NCI-H460 (cell line): ENCODE measurements at places on chromosomes 2 and 18. TPM values are rescaled to one million over a fixed set of nuclear protein-coding genes. Genes with fewer than 3 reads are reported as not detected.
A peak's percentile ranks its signal among the peaks of the same experiment; 100 is the strongest.

The CNOT9 gene
- total RNA-seq = 78.5 and 85.3 TPM in 2 replicates

The FBXO11 gene
- total RNA-seq = 24.1 and 28.1 TPM in 2 replicates

The SULT1C3 gene
- not detected in 2 replicates for total RNA-seq

The ABCB11 gene
- total RNA-seq = not detected in 2 replicates

The VAMP5 gene
- 0.25 TPM in 1 of 2 replicates, not detected in the other for total RNA-seq

The DTNB gene
- total RNA-seq = 10.4 and 10.7 TPM in 2 replicates

The NAT8 gene
- not detected in 2 replicates for total RNA-seq

DNA sequence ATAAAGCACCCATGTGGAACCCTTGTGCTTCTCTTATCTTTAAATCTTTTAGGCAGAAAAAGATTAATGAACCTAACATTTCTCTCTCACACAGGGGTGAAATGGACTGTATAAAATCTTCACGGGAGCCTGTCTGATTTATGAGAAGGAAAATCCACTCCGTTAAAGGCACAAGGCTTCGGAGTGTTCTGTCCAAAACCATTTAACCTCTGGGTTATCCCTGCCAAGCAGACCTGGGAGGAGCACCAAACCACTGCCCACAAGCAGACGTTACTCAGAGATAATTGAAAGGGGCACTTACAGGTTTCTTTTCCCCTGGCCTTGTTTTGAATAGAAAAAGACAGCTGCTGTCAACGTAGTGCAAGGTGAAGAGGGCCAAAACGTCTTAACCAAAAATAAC, 184.4 kb upstream of the DOK6 start:
- no peak for DNase-seq

DNA sequence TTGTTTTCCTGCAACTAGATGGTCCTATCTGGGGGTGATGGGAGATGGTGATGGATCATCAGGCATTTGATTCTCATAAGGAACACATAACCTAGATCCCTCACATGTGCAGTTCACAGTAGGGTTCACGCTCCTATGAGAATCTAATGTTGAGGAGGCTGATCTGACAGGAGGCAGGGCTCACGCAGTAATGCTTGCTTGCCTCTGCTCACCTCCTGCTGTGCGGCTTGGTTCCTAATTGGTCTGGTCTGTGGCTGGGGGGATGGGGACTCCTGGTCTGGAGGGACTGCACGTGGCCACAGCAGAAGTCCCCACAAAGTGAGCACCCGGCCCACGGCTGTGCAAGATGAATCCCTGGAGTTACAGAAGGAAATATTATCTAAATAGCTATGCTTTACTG, 11.3 kb downstream of the MC5R start:
- DNase-seq = no peak

- peak; percentile 75 for DNase-seq
Observed at GRCh38 chr2:39913648-39914461, 134.8 kb upstream of the THUMPD2 start.

- DNase-seq = no peak
Observed at GRCh38 chr2:23207871-23208270, 177.1 kb upstream of the KLHL29 start.

DNA sequence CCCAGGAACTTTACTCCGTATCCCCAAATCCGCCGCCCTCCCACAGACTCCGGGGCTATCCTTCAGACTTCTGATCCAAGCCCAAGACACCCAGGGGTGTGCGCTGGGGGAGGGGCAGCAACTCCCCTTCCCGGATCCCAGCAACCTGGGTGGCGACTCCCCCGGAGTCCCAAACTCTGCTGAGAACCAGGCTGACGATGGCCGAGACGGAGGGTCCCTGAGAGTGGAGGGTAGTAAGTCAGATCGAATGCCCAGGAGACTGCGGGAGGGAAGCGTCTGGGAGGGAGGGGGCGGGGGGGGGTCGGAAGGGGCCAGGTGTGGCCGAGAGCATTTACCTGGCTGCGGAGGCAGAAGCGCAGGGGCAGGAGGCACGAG, 7.0 kb upstream of the TNS1 start:
- DNase-seq = no peak

DNA sequence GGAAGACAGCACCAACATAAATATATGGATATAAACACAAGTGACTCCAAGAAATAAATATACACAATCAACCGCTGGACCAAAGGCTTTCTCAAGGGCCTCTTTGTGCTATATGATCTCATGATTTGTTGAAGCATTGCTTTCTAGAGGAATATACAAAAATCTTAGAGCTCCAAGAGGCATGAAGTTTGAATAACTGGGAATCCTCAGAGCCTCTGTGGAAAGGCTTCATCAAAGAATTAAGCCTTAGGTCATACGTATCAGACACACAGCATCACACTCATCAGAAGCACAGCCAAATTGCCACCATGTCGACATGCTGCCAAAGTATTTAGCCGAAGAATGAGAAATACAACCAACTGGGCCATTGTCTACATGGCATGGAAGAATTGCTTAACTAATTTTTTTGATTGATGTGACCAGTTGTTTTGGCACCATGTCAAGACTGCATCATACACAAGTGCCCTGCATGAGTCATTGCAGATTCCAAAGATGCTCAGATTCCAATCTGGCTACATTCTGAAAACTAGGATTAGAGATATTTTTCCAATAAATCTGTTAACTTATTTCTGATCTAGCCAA, 860.6 kb upstream of the ZEB2 start:
- peak; percentile 73 for DNase-seq

GRCh38 chr2:17815468-17816184, 634 bp upstream of the MSGN1 start:
- DNase-seq = no peak

- no peak for DNase-seq
Observed at GRCh38 chr2:70832386-70832785, 3.2 kb downstream of the CD207 start.

- peak; percentile 76 for DNase-seq
Observed at GRCh38 chr2:135797497-135798274, 39.3 kb downstream of the LCT start.

DNA sequence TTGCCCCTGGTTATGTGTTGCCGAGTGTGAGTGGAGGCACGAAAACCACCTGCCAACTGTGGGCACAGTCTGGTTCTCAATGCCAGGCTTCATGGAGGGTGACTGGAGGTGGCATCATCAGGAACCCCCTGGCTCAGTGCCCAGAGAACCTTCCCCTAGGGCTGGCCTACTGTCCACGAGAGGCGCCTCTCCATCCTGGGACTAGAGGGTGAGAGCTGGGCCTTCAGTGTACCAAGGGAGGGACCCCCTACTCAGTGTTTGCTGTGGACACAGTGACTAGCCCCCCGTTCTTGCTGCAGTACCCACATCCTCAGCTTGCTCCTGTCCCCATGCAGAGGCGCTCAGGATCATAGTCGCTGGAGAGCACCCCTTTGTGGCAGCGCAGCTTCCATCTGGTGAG, 202.6 kb downstream of the HDAC4 start:
- no peak for DNase-seq

GRCh38 chr2:1546901-1547300, 133.6 kb downstream of the TPO start:
- no peak for DNase-seq

- DNase-seq = no peak
Observed at GRCh38 chr2:129467941-129468340, 511.5 kb upstream of the RAB6C start.

GRCh38 chr2:37377187-37377532, 32.7 kb downstream of the QPCT start:
- peak; percentile 72 for DNase-seq

DNA sequence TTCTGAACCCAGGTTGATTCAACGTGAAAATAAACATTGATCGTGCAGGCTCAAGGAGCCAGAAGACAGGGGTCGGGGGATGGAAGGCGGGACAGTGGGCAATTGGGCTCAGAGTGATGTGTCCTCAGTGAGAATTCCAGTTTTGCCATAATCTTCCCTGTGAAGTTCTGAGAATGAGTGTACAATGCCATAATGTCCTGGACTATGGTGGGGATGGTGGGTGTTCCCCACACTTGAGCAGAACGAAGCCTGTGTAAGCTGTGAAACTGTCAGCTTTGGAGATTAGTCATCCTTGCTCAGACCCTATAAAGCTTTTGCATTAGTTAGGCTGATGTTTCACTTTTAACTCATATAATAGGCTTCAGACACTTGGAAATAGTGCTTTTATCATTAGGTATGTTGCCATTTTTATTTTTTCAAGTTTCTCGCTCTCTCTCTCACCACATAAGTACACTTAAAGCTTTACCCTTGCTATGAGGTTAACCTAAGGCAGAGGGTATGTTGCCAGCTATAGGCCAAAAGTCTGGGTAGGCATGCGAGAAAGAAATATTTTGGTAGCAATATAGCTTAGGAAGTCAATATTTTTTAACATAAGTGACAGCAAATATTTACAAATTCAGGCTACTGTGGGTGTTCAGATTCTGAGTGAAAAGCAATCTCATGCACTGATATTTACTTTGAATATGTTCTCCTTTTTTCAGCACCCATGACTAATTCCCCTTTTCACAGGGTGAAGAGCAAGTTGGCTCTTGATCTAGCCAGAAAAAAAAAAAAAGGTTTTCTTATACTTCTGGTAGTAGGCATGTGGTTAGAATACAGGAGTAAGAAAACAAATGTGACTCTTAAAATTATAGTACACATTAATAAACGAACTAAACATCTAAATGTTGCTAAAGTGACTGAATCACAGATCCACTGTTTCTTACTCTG, 47.2 kb downstream of the CDC42EP3 start:
- no peak for DNase-seq

DNA sequence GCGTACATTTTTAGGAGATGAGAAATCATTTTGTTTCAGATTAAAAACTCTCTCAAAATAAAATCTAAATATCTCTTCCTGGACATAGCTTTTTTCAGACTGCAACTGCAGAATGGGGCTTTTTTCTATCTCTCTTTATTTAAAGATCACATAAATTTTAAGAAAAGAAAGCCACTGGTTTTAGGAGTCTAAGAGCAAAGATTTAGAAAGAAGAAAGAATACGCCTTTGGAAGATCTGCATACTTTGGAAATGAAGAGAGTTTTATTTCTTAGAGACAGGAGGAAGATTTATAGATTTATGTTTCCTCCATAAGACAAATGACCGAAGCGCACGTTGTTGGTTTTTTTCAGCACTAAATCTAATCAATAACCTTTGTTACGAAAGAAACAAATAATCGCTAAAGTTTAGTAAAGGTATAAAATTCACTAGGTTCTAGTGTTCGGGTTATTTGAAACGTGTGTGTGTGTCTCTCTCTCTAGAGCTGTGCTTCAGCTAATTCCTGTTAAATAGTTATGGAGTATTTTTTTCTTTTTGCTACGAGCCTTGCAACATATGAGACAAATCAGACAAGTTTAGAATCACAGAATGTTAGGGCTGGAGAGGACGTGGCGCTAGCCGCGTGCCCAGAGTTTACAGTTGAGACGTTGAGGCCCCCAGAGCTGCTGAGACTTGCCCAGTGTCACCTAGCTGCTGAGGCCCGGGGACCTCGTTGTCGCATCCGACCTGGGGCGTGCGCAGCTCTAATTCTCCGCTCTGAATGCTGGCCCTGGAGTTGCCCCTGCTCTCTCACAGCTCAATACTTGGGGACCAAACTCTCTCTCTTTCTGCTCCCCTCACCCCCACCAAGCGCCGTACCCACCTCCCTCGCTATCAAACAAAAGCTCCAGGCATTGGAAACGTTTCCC, 69.9 kb downstream of the CTAGE1 start:
- no peak for DNase-seq

GRCh38 chr18:2910751-2911425, 64.1 kb downstream of the EMILIN2 start:
- DNase-seq = no peak

DNA sequence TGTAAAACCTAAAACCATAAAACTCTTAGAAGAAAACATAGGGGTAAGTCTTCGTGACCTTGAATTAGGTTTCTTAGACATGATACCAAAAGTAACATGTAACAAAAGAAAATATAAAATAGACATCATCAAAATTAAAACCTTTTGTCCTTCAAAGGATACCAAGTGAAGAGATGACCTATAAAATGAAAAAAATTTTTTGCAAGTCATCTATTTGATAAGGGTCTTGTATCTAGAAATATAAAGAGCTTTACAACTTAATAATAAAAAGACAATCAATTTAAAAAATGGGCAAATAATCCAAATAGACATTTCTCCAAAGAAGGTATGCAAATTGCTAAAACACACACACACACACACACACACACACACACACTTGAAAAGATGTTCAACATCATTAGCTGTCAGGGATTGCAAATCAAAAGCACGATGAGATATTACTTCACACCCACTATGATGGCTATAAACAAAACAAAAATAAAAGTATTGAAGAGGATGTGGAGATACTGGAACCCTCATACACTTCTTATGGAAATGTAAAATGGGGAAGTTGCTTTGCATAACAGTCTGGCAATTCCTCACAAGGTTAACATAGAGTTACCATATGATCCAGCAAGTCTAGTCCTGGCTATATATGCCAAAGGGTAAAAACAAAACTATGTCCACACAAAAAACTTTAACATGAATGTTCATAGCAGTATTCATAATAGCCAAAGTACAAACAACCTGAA, 23.3 kb downstream of the SPDYA start:
- no peak for DNase-seq

- DNase-seq = no peak
Observed at GRCh38 chr2:80365762-80366161, 61.2 kb upstream of the LRRTM1 start.

DNA sequence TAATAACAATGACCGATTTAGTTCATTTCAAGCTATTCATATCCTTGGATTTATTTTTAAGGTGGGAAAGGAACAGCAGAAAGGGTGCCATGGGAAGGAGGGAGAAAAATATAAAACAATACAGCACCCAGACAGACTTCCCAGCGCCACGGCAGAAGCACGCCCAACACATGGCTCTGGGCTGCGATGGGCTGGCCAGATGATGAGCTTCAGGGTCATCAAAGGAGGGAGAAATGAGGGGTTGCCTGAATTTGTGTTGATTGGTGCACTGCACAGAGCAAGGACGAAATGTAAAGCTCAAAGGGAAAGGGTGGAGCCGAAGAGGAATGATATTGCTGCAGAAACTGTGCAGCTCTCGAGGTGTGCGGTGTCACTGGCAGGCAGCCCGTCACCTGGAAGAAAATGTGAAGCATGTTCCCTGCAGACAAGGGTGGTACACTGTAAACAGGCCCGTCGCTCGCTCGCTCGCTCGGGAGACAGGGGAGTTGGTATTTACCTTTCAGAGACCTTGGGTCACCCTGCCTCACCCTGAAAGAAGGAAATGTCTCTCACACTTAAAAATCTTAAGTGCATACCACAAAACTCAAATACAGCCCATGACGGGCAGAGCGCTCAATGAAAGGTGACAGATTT, 195.5 kb upstream of the CTAGE1 start:
- DNase-seq = no peak

DNA sequence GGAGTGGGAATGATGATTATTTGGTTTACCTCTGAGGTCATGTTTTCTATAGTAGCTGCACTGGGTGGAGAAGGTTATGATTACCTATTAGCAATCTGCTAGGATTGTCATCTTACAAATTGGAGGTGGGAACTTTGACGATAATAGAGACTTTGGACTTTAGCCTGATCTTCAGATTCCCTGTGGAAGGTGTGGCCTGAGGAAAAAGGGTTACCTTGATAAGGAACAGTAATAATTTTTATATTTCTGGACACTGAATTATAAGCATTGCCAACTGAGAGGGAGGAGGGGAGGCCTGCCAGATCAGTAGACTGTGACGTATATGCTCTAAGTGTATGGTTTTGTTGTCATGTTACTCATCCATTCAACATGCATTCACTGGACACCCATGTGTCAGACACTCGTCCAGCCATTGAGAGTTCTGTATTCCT, 183.4 kb upstream of the FOSL2 start:
- no peak for DNase-seq
